HCT116 (cell line): ENCODE measurements at places on chromosomes 7 and 10.

- no peak overlapping the region for H3K4me3 ChIP-seq
- no peaks in the 10 kb centered on the region for H3K36me3 ChIP-seq
- no peaks in the 10 kb centered on the region for H3K27me3 ChIP-seq
Observed at GRCh38 chr7:42167206-42167605, 69.8 kb downstream of the GLI3 start.

DNA sequence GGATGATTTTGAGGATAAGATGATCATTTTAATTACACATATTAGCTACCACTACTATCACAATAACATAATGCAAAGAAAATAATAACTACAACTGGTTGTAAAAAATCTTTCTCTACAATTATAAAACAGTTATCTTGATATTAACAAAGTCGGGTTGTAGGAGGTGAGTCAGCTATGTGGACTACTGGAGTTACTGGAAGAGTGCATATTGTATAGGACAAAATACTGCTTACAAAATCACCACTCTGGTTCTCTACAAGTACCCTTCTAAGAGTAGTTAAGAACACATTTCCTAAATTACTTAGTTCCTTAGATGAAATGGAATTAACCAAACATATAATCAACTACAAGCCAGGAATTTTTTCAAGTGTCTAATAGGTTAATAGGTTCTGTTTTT lies 74.1 kb downstream of the HYCC1 start:
- DNase-seq: no peak
- no peaks in the 10 kb centered on the region for H3K36me3 ChIP-seq
- H3K27me3 ChIP-seq: no peaks in the 10 kb centered on the region
- no peaks in the 10 kb centered on the region for H3K4me1 ChIP-seq

GRCh38 chr10:35172574-35172973 lies 45.9 kb downstream of the CREM start:
- no peak for DNase-seq
- no peak overlapping the region for H3K4me3 ChIP-seq
- H3K36me3 ChIP-seq: no peaks in the 10 kb centered on the region
- H3K4me1 ChIP-seq: no peaks in the 10 kb centered on the region

- DNase-seq: no peak
- H3K36me3 ChIP-seq: no peaks in the 10 kb centered on the region
- H3K4me3 ChIP-seq: no peak overlapping the region
- no peaks in the 10 kb centered on the region for H3K4me1 ChIP-seq
- H3K27ac ChIP-seq: no peak overlapping the region
Observed at GRCh38 chr7:142733271-142733670, 16.0 kb upstream of the PRSS1 start.

DNA sequence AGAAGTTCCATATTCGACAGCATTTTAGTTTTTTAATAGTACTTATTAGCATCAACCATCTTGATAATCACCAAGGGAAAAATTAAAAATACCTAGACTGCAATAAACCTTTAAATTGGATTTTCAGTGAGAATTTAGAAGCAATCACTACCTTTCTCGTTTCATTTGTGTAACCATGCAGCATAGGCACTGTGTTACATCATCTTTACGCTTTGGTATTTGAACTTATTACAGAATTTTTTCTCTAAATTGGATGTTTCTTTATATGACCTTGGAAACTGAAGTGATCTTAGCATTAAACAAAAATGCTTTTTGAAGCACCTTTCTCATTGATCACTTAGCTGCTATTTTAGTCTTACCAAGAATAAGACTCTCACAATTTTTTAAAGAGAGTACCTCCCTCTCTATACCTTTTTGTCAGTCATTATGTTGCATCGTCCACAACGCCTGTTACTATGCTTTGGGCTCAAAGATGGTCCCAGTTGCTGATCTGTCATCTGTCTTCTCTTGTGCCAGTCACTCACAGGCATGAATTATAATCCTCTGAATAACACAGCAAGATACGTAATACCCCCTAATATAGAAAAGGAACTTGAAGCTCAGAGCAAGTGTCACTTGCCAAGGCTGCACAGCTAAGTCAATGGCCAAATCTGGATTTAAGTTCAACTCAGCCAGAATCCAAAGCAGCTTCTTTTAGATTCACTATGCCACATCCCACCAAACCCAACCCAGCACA lies 19.6 kb upstream of the ASCC1 start:
- H3K36me3 ChIP-seq: peaks cover 23% of the 10 kb centered on the region
- no peak overlapping the region for H3K27ac ChIP-seq
- no peaks in the 10 kb centered on the region for H3K27me3 ChIP-seq
- no peaks in the 10 kb centered on the region for H3K4me1 ChIP-seq

DNA sequence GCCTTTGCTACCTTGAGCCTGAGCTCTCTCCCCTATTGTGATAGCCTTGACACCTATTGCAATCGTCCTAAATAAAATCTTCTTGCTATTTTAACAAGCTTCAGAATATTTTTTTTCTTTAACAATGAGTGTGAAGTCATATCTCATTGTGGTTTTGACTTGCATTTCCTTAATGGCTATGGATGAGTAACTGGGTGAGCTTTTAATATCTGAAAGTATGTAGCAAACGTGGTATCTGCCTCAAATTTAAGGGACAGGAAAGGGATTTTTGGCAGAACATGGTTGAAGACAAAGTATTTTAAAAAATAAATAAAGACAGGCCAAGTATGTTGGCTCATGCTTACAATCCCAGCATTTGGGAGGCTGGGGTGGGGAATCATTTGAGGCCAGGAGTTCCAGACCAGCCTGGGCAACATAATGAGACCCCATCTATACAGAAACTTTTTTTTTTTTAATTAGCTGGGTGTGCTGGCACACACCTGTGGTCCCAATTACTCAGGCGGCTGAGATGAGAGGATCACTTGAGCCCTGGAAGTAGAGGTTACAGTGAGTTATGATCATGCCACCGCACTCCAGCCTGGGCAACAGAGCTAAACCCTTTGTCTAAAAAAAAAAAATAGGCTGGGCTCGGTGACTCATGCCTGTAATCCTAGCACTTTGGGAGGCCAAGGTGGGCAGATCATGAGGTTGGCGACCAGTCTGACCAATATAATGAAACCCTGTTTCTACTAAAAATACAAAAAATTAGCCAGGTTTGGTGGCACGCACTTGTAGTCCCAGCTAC lies 319.3 kb upstream of the NRP1 start:
- DNase-seq: no peak
- H3K27me3 ChIP-seq: no peaks in the 10 kb centered on the region
- no peak overlapping the region for H3K4me3 ChIP-seq
- no peaks in the 10 kb centered on the region for H3K36me3 ChIP-seq
- no peak overlapping the region for H3K27ac ChIP-seq
- no peaks in the 10 kb centered on the region for H3K4me1 ChIP-seq

- H3K4me1 ChIP-seq: no peaks in the 10 kb centered on the region
- H3K27me3 ChIP-seq: no peaks in the 10 kb centered on the region
- DNase-seq: no peak
- H3K27ac ChIP-seq: no peak overlapping the region
Observed at GRCh38 chr10:11017000-11017569, 587 bp upstream of the CELF2 start.

- H3K27me3 ChIP-seq: peaks cover 39% of the 10 kb centered on the region
- no peaks in the 10 kb centered on the region for H3K36me3 ChIP-seq
- H3K27ac ChIP-seq: no peak overlapping the region
- H3K4me3 ChIP-seq: no peak overlapping the region
Observed at GRCh38 chr10:128297709-128298378, 171.6 kb upstream of the MKI67 start.

DNA sequence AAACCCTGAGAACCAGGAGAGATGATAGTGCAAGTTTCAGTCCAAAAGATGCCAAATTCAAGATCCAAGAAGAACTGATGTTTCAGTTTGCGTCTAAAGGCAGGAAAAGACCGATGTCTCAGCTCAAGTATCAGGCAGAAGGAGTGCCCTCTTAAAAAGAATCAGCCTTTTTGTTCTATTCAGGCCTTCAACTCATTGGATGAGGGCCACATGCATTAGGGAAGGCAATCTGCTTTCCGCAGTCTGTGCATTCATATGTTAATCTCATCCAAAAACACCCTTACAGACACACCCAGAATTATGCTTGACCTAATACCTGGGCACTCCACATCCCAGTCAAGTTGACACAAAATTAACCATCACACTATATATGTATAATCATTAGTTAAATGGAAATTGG lies 45.2 kb downstream of the DNAJB9 start:
- DNase-seq: no peak
- H3K27ac ChIP-seq: no peak overlapping the region
- H3K4me3 ChIP-seq: no peak overlapping the region
- no peaks in the 10 kb centered on the region for H3K36me3 ChIP-seq

- H3K27ac ChIP-seq: peak overlapping the region; percentile 6; the same call in 1 of the 2 replicates
- no peaks in the 10 kb centered on the region; the same call in 1 of the 2 replicates for H3K36me3 ChIP-seq
- no peak for DNase-seq
- peaks cover 7% of the 10 kb centered on the region; the same call in 1 of the 2 replicates for H3K4me1 ChIP-seq
Observed at GRCh38 chr10:100970914-100971811, 1.9 kb downstream of the SEMA4G start.

- peaks cover 87% of the 10 kb centered on the region for H3K4me1 ChIP-seq
- no peak overlapping the region for H3K4me3 ChIP-seq
- no peak for DNase-seq
- no peak overlapping the region for H3K27ac ChIP-seq
- no peaks in the 10 kb centered on the region for H3K27me3 ChIP-seq
Observed at GRCh38 chr10:125154529-125154928, 5.8 kb downstream of the CTBP2 start.

DNA sequence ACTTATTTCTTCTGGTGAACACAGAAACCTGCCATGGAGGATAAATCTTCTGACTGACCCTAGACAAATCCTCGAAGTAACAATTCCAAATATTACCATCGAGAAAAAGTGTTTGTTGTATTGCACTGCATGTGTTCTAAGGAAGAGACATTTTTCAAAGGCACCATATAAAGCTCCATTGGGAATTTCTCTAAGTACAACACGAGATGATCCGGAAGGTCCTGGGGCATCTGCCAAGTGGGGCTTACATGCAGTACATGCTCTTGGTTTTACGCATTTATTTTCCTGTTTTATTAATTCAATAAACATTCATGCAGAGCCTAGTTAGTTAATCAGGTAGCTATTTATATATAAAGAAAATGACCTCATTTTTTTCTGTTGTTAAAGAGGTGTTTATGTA lies 692.0 kb upstream of the IGFBP3 start:
- H3K4me1 ChIP-seq: no peaks in the 10 kb centered on the region
- H3K27ac ChIP-seq: no peak overlapping the region
- no peak for DNase-seq
- no peaks in the 10 kb centered on the region for H3K27me3 ChIP-seq
- H3K4me3 ChIP-seq: no peak overlapping the region

DNA sequence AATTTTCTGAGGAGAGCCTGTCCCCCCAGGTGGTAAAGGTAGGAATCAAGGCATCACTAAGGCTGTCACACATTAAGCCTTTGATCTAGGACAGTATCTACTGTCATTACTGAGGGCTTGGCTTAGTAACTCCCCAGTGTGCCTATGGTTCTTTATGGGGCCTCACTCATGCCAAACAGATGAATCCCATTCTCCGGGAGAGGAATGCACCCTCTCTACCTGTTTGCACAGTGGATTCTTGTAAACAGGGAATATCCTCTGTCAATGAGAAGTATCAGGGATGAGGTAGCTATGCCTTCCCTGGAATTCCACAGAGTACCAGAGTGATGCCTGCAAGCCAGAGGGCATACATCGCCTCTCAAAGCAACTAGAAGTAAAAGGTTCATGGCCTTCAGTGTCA lies 3.9 kb upstream of the CPN1 start:
- no peaks in the 10 kb centered on the region for H3K36me3 ChIP-seq
- no peaks in the 10 kb centered on the region for H3K27me3 ChIP-seq
- no peaks in the 10 kb centered on the region for H3K4me1 ChIP-seq
- DNase-seq: no peak
- H3K27ac ChIP-seq: no peak overlapping the region

DNA sequence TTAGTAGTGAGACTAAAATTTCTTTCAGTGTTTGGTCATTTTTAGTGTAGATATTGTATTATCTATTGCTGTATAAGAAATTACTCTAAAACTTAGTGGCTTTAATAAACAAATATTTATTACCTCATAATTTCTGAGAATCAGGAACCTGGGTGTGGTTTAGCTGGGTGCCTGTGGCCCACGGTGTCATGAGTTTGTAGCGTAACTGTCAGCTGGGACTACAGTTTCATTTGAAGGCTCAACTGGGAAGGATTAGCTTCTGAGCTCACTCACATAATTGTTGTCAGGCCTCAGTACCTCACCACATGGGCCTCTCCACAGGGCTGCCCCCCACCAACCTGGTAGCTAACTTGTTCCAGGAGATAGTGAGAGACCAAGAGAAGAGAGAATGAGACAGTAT lies 98.5 kb downstream of the SRI start:
- no peaks in the 10 kb centered on the region for H3K4me1 ChIP-seq
- H3K27me3 ChIP-seq: no peaks in the 10 kb centered on the region
- H3K27ac ChIP-seq: no peak overlapping the region
- no peak for DNase-seq
- H3K36me3 ChIP-seq: no peaks in the 10 kb centered on the region

DNA sequence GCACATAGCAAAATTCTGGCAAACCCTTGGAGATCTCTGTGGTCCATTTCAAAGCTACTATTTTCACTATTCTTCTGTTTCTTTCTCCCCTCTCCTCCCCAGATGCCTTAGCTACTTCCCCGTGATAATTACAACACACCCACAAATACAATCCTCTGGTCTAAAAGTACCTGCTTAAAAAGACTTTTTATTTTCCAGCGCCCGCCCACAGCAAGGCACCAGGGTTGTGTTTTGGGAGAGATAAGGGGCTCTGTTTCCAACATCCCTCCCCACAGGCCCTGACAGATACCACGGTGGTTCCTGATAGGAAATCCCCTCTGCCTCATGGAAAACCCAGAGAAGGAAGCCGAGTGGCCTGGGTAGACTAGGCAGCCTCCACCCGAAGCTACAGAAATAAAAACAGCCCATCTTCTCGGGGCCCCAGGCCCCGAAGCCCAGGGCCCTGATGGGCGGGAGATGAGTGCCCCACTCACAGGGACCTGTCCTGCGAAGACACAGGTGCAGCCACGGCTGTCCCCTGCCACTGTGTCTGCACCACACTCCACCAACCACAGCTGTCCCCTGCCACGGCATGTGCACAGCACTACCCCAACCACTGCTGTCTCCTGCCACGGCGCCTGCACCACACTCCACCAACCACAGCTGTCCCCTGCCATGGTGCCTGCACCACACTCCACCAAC lies 19.7 kb downstream of the CALML5 start:
- no peaks in the 10 kb centered on the region for H3K36me3 ChIP-seq
- H3K27me3 ChIP-seq: no peaks in the 10 kb centered on the region
- H3K4me3 ChIP-seq: no peak overlapping the region
- DNase-seq: no peak

GRCh38 chr7:81081616-81082015 lies 162.8 kb upstream of the SEMA3C start:
- no peak overlapping the region for H3K4me3 ChIP-seq
- H3K27me3 ChIP-seq: no peaks in the 10 kb centered on the region
- DNase-seq: no peak

DNA sequence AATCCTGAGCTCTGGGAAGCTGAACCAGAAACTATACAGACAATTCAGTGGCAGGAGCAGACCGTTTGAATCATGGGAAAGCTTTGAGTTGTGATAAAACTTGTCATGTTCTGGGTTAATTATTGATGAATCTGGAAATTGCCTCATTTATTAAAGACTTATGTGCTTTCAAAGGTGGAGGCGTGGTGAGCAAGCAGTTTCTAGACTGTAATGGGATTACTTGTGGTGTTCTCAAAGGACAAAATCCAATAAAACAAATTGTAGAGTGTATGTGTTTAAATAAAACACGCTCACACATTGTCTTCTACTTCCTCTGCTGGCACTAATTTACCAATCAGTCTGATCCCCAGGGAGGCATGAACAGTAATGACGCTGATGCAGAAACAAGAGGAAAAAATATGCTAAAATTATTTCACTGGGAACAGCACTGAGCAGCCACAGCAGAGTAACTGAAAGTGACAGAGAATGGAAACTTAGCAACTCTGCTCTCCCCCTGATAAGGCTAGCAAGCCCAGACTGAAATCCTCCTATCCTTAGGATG lies 25.1 kb downstream of the PARD3 start:
- H3K27me3 ChIP-seq: no peaks in the 10 kb centered on the region
- no peaks in the 10 kb centered on the region for H3K36me3 ChIP-seq
- DNase-seq: no peak
- H3K4me3 ChIP-seq: no peak overlapping the region
- peaks cover 10% of the 10 kb centered on the region; the same call in 1 of the 2 replicates for H3K4me1 ChIP-seq
